Activated CD4-positive, alpha-beta T cell treated with anti-CD3 and anti-CD28 coated beads, Interleukin-2, amount 10 ng/mL, durations not matched to agents 24 days and 14 days (primary cell): ENCODE measurements at places on chromosomes 12 and 14. TPM values are rescaled to one million over a fixed set of nuclear protein-coding genes. Genes with fewer than 3 reads are reported as not detected.

- no peak for DNase-seq
These were observed 34.6 kb upstream of the EVL start for GRCh38 chr14:100030452-100031153.

- DNase-seq: peak; percentile 79
These were observed 9.5 kb upstream of the CSAD start for GRCh38 chr12:53190108-53190729.

- DNase-seq: no peak
These were observed 6.5 kb downstream of the HOXC13 start for GRCh38 chr12:53944907-53945847.

GRCh38 chr14:61528591-61529021 lies 166.7 kb upstream of the HIF1A start:
- no peak for DNase-seq

DNA sequence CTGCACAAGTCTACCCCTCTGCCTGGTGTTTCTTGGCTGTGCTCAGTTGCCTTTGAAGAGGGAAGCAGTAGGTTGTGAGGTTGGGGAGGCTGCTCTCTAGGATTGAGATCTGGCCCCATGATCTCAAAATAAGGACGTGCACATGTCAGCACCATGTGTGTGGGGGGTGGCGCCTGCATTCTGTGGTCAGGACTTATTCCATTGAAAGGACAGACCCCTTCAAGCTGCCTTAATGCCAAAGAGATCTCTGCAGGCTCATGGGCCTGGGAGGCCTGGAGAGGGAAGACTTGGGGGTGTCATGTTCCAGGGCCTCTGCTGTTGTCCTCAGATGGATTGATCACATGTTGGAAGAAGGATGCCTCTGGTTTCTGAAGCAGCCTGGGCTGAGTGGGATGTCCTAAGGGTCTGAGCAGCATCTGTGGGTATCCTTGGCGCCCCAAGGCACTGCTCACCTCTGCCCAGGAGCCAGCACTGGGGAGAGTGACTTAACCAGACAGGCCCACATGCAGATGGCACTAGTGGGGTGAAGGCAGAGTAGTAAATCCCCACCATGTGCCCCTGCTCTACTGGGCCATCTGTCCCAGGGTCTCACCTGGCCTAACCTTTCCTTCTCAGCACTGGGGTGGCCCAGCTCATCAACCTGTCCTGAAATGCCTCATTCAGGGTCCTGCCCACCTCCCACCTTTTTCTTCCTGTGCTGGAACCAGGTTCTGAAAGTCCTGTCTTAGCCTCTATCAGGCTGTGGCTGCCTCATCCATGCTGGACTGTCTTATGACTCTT lies 118.9 kb downstream of the ADGRD1 start:
- DNase-seq: no peak

DNA sequence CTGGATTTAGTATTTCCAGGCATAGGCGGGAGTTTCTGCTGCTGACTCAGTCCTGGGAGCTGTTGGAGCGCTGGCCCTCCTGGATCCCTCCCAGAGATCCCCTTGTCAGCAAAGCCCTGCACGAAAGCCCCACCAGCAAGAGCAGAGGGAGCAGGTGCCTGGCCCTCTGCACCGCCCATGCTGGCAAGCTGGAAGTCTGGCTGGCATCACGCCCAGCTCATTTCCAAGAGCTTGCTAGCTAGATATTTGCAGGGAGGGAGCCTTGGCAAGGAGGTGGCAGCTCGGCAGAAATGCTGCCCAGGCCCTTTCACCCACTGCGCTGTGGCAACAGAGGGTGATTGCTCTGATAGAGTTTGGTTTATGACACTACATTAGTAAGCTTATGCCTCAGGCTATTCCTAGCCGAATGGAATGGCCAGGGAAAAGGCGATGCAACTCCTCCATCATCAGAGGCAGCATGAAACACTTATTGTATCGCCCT lies 193.9 kb downstream of the EMP1 start:
- no peak for DNase-seq

GRCh38 chr12:119014368-119014767 lies 33.0 kb downstream of the SRRM4 start:
- no peak for DNase-seq

- DNase-seq: no peak
These were observed 10.8 kb downstream of the SNRNP35 start for GRCh38 chr12:123468786-123469185.

- no peak for DNase-seq
These were observed 10.5 kb downstream of the TCL1B start for GRCh38 chr14:95696741-95697140.

GRCh38 chr14:55929136-55929535 lies 189.1 kb upstream of the PELI2 start:
- no peak for DNase-seq

The CLEC2B gene
- 13.0 and 13.1 TPM in 2 replicates for total RNA-seq

GRCh38 chr14:64956697-64957406 lies 14.3 kb upstream of the GPX2 start:
- no peak for DNase-seq

DNA sequence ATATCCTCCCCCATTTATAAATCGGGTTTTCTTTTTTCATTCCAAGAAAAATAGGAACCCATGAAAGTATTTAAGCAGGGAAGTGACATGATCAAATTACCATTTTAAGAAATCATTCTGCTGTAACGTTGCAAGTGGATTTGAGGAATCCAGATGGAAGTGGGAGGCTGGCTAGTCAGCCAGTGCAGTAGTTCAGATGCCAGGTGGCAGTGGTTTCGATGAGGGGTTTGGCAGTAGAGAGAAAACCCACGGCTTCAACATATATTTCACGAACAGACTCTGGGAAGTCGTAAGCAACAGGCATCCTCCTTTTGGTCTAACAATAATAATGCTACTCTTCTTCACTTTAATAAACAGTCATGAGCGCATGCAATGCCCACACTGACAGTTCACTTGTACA lies 25.0 kb downstream of the PDZRN4 start:
- DNase-seq: no peak

The WNT1 gene
- not detected in 2 replicates for total RNA-seq

The CAPZA3 gene
- total RNA-seq: not detected in 2 replicates

The SLC38A4 gene
- not detected in 2 replicates for total RNA-seq

DNA sequence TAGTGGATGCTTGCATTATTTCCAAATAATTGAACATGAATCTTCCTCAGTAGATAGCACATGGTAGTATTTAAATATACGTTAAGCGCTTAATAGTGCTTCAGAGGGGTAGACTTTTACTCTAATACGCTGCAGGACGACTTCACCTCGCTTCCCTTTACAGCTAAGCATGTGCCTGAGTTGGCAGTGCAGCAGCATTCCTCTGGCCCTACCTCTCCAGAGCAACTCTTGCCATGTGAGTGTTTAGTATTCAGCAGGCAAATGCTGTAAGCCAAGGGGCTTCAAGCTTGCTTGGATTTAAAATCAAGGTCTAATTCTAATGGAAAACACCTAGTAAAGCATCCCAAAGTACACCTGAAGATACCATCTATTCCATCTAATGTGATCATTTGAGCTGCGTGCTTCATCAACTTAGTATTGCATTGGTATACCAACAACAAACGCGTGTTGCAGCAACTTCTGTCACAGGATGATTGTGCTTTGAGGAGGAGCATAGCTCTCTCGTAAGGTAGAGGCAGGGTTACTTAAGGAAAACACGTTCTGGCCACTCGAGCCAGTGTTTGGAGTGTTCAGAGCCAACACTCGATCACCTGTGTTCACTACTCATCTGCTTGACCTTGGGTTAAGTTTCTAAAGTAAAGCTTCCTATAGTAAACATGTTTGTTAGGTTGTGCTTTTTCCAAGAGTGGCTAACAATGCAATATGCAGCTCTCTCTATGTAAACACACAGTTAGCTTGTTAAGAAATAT lies 60.6 kb downstream of the PIWIL1 start:
- no peak for DNase-seq

The GLI1 gene
- total RNA-seq: 0.96 and 1.2 TPM in 2 replicates

GRCh38 chr12:91618281-91618680 lies 435.7 kb upstream of the DCN start:
- no peak for DNase-seq

GRCh38 chr12:76878099-76878898 lies 520 bp downstream of the CSRP2 start:
- peak; percentile 62 for DNase-seq

DNA sequence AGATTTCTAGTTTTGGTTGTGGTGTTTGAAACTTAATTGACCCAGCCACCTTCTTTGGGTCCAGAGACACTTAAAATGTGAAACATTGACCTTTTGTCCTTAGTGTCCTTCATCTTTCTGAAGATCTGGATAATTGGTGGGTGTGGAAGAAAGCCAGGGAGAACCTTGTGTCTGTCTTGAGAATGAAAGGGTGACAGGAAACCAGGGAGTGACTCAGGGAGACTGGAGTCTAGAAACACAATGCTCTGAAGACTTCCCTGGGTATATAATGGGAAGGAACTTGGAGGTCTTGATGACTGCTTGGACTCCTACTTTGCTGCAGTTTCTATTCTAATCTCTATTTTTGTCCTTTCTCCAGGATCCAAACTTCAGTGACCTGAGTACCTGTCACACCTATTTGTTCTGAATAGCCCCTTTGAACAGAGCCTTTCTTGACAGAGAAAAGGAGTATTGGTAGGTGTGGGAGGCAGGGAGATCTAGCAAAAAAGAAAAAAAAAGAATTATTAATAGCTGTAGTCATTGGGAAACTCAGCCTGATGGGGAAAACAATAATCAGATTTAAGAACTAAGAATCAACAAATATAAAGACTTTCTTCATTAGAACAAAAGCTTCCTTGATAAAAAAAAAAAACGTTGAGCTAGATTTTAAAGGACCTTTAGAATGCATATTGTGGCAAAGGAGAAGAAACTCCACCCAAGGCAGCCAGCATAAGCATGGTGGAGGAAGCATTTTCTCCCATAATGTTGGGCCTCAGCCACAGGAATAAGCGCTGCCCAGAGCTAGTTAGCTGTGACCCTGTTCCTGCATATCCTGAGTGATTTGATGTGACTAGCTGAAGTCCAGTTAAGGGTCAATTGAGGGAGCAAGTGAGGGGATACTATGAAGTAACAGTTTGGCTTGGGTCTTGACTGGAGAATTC lies 77.9 kb upstream of the HOXC13 start:
- peak; percentile 9 for DNase-seq

The MCRS1 gene
- total RNA-seq: 71.4 and 79.6 TPM in 2 replicates

GRCh38 chr12:110203546-110203945 lies 77.5 kb upstream of the ATP2A2 start:
- no peak for DNase-seq

DNA sequence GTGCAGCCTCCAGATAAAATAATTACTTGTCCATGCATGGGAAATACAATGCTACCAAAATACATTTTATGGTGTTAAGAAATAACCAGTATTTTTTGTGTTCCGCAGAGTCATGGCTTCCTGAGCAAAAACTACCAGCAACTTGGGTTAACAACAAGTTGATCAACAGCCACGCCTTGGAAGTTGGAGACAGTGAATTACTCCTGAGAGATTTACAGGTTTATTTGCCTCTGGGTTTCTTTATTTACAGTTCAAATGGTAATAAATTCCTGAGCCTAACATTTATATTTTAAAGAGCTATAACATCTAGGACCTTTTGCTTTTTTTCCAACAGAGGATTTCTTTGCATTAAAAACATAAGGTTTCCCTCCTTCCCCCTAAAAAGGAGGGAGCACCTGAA lies 194.0 kb downstream of the IPO8 start:
- DNase-seq: no peak

DNA sequence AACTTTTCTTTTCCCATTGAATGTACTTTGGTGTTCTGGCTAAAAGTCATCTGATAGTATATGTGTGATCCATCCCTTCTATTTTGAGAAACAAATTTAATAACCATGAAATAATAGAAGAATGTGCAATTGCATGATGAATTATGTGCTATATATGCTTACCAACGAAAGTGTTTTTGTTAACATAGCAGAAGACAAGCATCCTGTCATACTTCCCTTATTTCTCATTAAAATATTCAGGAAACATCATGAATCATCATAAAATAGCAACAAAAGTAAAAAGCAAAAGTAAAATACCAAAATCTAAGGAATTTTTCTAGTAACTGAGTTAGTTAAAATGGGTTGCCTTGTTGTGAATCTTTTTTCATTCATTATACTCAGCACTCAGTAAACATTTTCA lies 409.0 kb upstream of the PDE3A start:
- no peak for DNase-seq

DNA sequence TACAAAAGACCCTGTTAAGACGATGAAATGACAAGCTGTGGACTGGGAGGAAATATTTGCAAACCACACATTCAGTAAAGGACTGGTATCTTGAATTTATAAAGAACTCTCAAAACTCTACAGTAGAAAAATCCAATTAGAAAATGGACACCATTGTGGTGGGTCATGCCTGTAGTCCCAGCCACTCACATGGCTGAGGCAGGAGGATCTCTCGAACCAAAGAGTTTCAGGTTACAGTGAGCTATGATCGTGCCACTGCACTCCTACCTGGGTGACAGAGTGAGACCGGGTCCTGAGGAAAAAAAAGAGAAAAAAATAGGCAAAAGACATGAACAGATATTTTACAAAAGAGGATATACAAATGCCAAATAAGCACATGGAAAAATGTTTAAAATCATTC lies 41.9 kb downstream of the TTC6 start:
- DNase-seq: no peak

GRCh38 chr14:85344847-85345570 lies 184.9 kb upstream of the FLRT2 start:
- DNase-seq: no peak
